ENCODE measurements at places on chromosomes 5 and 9.

GRCh38 chr5:169758886-169759285, 121.8 kb downstream of the DOCK2 start:
- DNase-seq = no peak

DNA sequence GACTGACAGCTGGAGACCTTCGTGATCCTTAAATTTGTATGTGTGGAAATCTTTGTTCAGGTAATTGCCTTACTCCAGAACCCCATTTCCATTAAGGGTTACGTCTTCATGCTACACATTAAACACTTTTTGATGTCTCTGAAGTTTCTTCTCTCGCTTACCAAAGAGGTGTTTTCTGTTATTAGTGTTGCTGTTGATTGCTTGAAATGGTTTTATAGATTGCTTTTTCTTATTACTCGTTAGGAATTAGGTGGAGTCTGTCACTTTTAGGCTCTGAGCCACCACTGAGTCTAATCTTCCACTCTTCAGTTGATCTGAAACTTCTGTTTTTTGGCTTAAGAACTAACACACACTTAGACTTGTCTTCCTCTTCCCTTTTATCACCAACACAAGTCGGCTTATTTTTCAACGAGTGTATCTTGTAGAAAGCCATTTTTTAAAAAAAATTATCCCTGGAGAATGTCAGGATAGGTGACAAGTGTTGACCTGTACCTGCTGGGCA, 62.2 kb upstream of the PPARGC1B start:
- no peak for DNase-seq

DNA sequence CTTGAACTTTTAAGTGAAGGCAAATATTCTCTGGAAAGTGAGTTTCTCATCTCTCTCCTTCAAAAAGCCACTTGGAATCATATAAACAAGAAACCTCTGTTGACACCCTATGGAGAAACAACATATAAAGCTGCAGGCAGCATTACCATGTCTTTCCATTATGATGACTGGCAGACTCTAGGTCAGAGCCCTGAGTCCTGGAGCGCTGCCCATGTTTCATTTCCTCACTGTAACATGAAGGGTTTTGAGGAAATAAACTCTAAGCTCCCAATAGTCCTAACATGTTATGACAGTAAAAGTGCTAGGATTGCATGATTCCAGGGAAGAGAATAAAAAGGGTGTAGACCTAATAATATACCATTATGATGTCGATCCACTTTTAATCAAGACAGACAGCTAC, 220.6 kb downstream of the CTNND2 start:
- no peak for DNase-seq

DNA sequence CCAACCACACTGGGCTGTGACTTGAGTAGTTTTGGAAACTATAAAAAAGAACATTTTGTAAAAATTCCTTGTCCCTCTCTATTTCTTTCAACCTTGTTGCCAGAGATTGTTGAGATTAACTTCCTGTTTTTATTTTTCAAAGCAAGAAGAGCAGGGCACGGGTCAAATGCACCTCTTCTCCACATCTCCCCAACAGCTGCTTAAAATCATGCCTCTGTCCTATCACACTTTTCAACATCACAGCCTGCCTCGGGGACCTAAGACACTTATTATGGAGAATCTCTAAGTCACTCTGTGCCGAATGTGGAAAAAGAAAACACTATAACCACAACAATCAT, 280.3 kb upstream of the TNC start:
- DNase-seq = no peak

GRCh38 chr9:14563902-14564624, 129.2 kb downstream of the ZDHHC21 start:
- no peak for DNase-seq

GRCh38 chr9:111902391-111903139, 6.0 kb downstream of the UGCG start:
- no peak for DNase-seq
